ENCODE measurements at places on chromosomes 2 and 18.

DNA sequence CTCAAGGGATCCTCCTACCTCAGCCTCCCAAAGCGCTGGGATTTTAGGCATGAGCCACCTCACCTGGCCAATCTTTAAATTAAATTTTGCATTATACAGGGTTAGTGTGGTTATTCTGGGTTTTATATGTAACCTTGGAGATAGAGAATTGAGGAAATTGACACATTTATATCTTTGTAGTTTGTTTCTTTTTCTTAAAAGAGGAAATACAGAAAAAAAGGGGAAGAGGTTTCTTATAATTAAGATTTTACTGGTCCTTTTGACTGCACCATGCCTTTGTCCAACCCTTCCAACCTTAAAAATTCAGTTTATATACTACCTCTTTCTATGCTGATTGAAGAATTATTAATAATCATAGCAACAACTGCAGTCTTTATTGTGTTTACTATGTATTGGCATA, 210.1 kb upstream of the STON1 start:
- DNase-seq, result no peak

DNA sequence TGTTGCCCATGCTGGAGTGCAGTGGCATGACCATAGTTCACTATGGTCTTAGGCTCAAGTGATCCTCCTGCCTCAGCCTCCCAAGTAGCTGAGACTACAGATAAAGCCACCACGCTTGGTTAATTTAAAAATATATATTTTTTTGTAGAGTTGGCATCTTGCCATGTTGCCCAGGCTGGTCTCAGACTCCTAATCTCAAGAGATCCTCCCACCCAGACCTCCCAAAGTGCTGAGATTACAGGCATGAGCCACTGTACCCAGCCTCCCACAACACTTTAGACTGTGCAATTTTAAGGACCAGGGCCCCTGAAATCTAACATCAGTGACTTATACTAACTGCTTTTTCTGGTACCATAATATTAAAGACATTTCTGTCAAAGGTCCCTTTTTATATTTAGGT, 5.2 kb downstream of the TXNDC2 start:
- no peak for DNase-seq

DNA sequence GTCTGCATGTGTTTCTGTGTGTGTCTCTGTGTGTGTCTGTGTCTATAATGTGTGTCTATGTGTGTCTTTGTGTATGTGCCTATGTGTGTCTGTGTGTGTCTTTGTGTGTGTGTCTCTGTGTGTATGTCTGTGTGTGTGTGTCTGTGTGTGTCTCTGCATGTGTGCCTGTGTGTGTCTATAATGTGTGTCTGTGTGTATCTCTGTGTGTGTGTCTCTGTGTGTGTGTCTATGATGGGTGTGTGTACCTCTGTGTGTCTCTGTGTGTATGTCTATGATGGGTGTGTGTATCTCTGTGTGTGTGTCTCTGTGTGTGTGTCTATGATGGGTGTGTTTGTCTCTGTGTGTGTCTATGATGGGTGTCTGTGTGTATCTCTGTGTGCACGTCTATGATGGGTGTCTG, 126.2 kb upstream of the GPC1 start:
- no peak for DNase-seq

GRCh38 chr2:219695145-219695709, 67.8 kb downstream of the SLC4A3 start:
- no peak for DNase-seq

GRCh38 chr18:39938676-39939608, 2016.1 kb upstream of the PIK3C3 start:
- DNase-seq, result no peak

- no peak for DNase-seq
Observed at GRCh38 chr2:23772056-23772455, 154.9 kb downstream of the ATAD2B start.

GRCh38 chr2:100796499-100797100, 23.3 kb upstream of the NPAS2 start:
- DNase-seq, result no peak

- DNase-seq, result no peak
Observed at GRCh38 chr2:230226051-230226551, 565 bp downstream of the SP140 start.

DNA sequence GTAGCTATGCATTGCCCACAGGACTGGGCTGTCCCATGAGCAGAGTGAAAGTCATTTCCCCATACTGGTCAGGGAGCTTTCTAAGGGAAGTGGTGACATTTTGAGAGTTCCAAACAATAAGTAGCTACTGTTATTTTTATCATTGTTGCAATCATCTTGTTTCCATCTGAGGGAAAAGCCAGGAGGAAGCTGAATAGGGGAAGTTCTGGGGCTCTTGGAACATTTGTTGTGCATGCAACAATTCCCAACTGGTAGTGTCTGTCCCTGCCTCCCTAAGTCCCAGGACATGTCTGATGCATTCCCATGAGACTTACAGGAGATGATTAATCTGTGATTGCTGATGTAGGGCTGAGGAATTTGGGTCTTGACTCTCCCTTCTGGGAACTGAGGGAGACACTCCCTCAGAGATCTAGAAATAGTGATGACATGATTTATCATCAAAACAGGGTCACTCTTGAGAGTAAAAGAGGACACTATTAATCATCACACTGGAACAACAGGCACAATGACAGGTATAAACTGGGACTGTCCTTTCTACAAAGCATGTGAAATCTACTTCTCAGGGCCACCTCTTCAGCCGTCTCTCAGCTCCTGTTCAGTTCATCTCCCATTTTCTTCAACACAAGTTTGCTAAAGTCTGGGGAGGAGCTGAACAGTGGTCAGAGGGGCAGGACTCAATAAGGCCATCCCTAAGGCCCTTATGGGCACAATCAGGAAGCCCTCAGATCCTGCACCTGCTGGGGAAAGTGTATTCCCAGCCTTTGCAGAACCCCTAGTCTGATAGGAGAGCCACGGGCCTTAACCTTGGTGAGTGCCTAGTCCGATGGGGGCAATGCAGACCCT, 28.0 kb upstream of the MARCO start:
- DNase-seq, result no peak

DNA sequence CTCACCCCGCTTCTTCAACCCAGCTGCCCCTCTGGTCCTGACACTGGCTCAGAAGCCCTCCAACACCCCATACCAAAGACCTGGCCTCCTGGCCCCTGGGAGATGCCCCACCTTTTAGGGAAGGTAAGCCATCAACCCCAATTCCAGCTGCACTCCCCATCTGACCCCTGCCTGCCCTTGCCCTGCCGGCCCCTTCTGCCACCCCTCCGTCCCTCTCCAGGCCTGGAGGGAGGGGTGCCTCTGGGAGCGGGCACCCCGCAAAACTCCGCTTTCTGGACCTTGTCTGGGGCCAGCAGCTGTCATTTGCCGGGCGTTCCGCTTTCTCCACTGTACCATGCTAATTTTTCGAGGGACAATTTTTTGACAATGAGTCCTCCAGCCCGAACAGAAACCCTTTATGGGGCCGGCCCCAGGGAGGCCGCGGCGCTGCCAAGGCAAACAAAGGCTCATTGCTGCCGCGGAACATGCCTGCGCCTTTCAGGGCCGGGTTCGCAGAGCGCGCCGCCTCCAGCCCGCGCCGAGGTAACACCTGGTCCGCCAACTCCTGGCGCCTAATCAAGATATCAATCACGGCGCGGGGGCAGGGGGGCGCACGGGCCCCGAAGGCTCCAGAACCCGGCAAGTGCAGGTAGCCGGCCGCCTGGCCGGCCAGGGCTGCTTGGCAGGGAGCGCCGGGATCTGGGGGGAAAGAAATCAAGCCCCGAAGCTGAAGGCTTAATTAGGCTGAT, 96.0 kb downstream of the INHBB start:
- no peak for DNase-seq

GRCh38 chr2:136434251-136434715, 316.3 kb upstream of the CXCR4 start:
- no peak for DNase-seq

- DNase-seq, result no peak
Observed at GRCh38 chr2:64540615-64541014, 16.5 kb downstream of the AFTPH start.

- no peak for DNase-seq
Observed at GRCh38 chr18:23722646-23723045, 33.4 kb downstream of the LAMA3 start.

- no peak for DNase-seq
Observed at GRCh38 chr2:14828968-14829367, 196.5 kb downstream of the LRATD1 start.

DNA sequence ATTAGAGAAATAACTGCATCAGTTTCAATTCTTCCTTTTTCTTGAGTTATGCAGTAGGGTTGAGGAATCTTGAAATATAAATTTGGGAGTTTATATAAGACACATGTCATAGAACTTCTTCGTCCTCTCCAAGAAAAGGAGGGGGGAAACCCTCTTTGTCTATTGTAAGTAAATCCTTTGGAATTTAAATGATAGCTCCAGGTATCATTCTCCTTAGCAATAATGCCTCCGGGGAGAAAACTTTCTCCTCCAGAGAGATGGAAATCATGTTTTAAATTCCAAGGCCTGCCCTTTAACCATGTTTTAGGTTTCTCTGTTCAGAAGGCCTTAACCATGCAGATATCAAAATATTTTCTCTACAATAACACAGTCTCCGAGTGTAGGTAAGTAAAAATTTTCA, 899.7 kb upstream of the GCFC2 start:
- DNase-seq, result no peak

DNA sequence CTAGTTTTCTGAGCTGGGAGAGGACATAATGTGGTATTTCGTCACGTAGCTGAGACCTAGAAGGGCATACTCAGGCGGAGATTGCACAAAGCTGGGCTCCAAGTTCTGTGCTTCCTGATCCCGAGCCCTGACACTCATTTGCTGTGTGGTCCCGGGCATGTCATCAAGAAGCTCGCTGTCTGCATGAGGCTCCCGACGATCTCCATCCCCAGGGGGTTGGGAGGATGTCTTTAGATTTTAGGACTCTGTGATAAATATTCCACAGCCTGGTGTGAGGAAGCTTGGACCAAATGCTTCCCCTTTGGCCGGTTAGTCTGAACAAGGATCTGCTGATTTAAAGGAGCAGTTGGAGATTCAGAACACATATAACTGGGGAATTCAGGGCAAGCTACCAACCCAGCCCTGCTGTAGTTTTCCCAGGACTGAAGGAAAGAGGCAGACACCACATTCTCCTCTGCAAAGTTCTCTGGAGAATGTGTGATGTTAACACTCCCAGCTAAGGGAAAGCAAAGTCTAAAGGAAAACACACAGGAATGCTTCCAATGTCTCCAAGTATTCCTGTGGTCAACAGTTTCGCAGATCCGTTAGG, 2.3 kb downstream of the KCNE4 start:
- DNase-seq, result no peak

GRCh38 chr18:2641638-2642037, 13.9 kb upstream of the SMCHD1 start:
- no peak for DNase-seq

GRCh38 chr2:182426918-182427240, at the start of gene PDE1A:
PDE1A (minus strand) TSS chr2:182427036.
- no peak for DNase-seq

DNA sequence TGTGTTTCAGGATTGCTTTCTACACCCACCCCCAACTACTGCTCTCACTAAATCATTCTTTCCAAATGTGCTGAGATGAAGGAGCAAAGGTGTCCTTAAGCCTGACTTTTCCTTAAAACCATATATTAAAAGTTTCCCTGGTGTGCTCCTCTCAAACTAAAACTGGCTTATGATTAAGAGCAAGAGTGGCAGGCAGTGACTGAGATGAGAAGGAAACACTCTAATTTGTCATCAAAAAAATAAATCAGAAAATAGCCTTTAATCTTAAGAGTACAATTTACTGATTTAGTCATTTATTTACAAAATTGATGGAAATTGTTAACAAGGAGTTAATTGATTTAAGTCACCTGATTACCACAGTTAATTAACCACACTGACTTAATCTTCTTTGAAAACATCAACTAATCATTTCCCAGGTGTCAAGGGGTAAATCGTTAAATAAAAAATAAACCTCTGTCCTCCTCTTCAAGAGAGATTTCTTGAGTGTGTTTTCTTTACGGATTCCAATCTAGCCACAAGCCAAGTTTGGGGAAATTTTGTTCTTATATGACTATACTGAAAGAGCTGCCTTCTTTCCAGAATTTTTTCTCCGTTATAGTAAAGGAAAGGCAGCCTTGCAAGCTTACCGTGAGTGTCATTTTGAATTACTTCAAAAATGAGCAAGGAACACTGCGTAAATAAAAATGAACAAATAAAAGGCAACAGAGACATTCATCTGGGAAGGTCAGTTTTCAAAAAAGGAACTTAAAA, 17.4 kb downstream of the LRP2 start:
- DNase-seq, result no peak

DNA sequence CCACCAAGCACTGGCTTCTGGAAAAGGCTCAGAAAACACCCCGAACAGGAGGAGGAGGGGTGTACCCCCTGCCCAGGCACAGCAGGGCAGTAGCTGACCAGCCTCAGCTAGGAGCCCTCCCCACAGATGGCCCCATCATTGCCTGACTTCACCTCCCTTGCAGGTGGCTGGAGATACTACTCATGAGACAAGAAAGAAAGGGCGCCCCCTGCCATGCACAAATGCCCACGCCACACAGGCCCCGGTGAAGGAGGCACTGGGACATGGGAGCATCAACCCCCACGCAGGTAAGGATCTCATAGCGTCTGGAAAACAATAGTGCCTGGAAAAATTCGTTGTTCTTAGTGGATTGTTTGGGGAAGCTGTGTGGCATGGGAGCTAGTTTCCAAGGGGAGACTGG, 240.6 kb downstream of the TFCP2L1 start:
- DNase-seq, result no peak

DNA sequence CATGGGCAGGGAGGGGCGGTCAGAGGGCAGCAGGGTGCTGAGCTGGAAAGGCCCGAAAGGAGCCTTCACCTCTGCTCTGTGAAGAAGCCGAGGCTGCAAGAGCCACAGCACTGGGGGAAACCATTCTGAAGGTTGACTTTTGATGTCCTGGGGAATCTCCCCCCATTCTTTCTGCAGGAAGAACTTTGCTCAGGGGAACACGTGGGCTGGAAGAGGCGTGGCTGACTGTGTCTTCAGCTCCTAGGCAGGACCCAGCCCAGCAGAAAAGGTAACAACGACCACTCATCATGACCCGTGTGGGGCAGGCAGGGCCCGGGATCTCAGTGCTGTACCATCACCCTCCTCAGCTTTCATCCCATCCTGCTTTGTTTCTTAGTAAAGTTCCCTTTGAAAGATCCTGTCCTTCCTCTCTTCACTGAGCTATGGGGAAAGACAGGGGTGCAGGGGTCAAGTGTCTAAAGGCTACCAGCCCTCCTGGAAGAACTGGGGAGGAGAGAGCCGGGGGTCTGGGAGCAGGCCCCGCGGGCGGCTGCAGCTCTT, 312.7 kb downstream of the CELF4 start:
- DNase-seq, result no peak

GRCh38 chr2:11796190-11797171, 50.0 kb downstream of the LPIN1 start:
- no peak for DNase-seq

DNA sequence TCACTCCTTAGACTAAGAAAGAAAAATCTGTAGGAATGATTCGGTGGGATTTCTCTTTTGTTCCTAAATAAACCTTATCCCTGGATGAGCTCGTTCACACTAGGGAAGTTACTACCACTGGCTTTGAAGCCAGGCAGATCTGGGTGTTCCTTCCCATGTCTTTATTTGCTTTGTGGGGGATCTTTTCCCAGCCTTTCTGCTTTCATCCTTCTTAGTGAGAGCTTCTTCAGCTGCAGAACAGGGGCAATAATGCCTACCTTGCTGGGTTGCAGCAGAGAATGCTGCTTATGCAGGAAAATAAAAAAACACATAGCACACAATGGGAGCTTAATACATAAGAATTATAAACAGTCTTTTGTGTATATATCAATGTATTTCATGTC, 292.1 kb downstream of the SOX11 start:
- no peak for DNase-seq

GRCh38 chr2:144995482-144995881, 475.6 kb upstream of the ZEB2 start:
- DNase-seq, result no peak

GRCh38 chr2:67802291-67802690, 260.5 kb downstream of the C1D start:
- no peak for DNase-seq

Measured in CD4-positive, alpha-beta T cell treated with Interleukin-6 for 4 hours (primary cell).